ENCODE measurements at places on chromosomes 2 and 18. TPM values are rescaled to one million over a fixed set of nuclear protein-coding genes. Genes with fewer than 3 reads are reported as not detected.

Gene CFAP65
- polyA plus RNA-seq, result 0.05 TPM

Gene EFR3B
- 4.8 TPM for polyA plus RNA-seq

Gene GAL3ST2
- polyA plus RNA-seq, result not detected

Gene IL1B
- polyA plus RNA-seq, result 6.1 TPM

Gene TSGA10
- polyA plus RNA-seq, result 2.1 TPM

Gene GPR45
- polyA plus RNA-seq, result not detected

Gene ASIC4
- 0.30 TPM for polyA plus RNA-seq

Gene STARD6
- polyA plus RNA-seq, result not detected

Gene ADCY3
- 25.7 TPM for polyA plus RNA-seq

GRCh38 chr2:119679526-119679837 is 481 bp downstream of the TMEM177 start:
- DNase-seq, result no peak
- peaks cover 22% of the 10 kb centered on the region for H3K36me3 ChIP-seq
- H3K4me3 ChIP-seq, result peak overlapping the region; percentile 96

GRCh38 chr2:80858965-80859364 is 554.4 kb upstream of the LRRTM1 start:
- no peaks in the 10 kb centered on the region for H3K27me3 ChIP-seq
- no peak overlapping the region for H3K4me3 ChIP-seq
- no peaks in the 10 kb centered on the region for H3K4me1 ChIP-seq
- H3K27ac ChIP-seq, result no peak overlapping the region
- no peak for DNase-seq
- no peaks in the 10 kb centered on the region for H3K36me3 ChIP-seq

DNA sequence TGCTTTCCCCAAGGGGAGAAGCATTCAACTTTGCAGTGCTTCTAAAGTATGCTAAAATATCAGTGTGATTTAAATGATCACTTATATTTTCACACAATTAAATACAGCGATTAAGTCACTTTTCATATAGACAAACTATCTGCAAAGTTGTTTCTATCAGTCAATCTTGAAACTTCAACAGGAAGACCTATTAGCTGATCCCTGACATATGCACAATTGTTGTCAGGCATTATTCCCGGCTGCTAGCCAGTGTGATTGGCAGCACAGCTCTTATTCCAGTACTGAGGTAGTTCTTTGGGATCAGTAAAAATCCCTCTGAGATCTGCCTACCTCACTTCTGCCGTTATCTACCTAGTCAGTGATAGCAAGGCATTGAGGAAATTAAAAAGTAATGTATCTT is 629.5 kb downstream of the NR4A2 start:
- no peak for DNase-seq
- H3K27ac ChIP-seq, result no peak overlapping the region
- no peaks in the 10 kb centered on the region for H3K36me3 ChIP-seq
- no peaks in the 10 kb centered on the region for H3K4me1 ChIP-seq
- no peak overlapping the region for H3K4me3 ChIP-seq

GRCh38 chr18:43744960-43745745 is 467.9 kb upstream of the SYT4 start:
- H3K27ac ChIP-seq, result no peak overlapping the region
- H3K36me3 ChIP-seq, result no peaks in the 10 kb centered on the region
- no peak for DNase-seq
- H3K27me3 ChIP-seq, result no peaks in the 10 kb centered on the region

- H3K36me3 ChIP-seq, result peaks cover 47% of the 10 kb centered on the region
- no peak overlapping the region for H3K4me3 ChIP-seq
- peaks cover 2% of the 10 kb centered on the region for H3K4me1 ChIP-seq
- no peaks in the 10 kb centered on the region for H3K27me3 ChIP-seq
- peak; percentile 90 for DNase-seq
Observed at GRCh38 chr18:9535430-9535991, 60.2 kb downstream of the RALBP1 start.

GRCh38 chr2:177905640-177906039 is 166.9 kb downstream of the PDE11A start:
- DNase-seq, result no peak
- peaks cover 2% of the 10 kb centered on the region for H3K27me3 ChIP-seq
- no peak overlapping the region for H3K27ac ChIP-seq
- no peaks in the 10 kb centered on the region for H3K4me1 ChIP-seq

GRCh38 chr18:63109022-63109421 is 210.5 kb downstream of the BCL2 start:
- H3K4me1 ChIP-seq, result peaks cover 12% of the 10 kb centered on the region
- no peaks in the 10 kb centered on the region for H3K36me3 ChIP-seq
- H3K27me3 ChIP-seq, result no peaks in the 10 kb centered on the region
- no peak overlapping the region for H3K27ac ChIP-seq

DNA sequence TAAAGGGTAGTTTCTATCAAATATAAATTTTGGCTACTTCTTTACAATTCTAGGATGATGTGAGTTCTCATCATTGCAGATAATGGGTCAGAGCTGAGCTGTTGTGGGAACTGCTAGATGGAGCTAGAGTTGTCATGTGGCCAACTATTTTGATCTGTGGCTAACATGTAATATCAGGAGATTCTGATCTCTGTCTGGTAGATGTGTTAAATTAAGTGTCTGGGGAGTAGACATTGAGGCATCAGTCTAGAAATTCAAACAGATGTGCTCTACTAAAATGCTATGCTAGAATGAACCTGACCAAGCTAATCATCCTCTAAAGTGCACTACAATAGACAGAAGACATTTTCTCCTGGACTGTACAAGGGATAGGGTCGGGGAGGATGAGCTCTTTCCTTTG is 30.3 kb upstream of the DARS1 start:
- H3K27me3 ChIP-seq, result no peaks in the 10 kb centered on the region
- no peak overlapping the region for H3K27ac ChIP-seq
- peaks cover 17% of the 10 kb centered on the region for H3K4me1 ChIP-seq
- H3K4me3 ChIP-seq, result no peak overlapping the region
- H3K36me3 ChIP-seq, result no peaks in the 10 kb centered on the region
- no peak for DNase-seq

DNA sequence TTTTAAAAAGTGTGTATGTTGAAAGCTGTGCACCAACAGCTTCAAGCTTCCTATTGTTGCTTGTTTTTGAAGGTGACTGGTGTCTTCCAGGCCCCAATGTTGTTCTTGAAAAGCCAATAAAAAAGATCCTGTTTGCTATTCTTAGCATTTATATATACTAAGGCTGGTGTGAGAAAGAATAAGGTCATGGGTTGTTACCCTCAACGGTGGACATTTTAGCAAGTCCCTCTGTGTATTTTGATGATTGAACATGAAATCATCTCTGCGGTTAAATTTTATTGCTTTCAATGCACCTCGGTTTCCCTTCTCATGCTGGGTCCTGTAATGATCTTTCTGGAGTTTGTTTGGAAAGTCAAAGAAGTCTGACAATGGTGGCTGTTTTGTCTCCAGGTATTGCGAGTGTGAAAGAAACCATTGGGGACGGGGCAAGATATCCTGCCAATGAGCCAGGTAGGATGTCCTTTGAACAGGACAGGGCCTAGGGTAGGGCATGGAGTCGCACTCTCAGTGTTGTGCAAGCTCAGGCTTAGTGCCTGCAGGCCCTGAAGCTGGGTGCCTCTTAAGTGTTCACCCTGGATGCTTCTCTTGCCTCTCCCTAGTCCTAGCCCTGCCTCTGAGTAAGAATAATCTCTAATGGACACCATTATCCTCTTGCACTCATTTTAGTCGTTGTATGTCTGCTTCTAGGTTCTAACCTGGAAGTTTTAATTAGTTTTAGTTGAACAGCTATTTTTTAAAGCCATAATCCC is 16.0 kb upstream of the KLF7 start:
- H3K27me3 ChIP-seq, result no peaks in the 10 kb centered on the region
- DNase-seq, result no peak
- no peak overlapping the region for H3K27ac ChIP-seq

- H3K4me3 ChIP-seq, result no peak overlapping the region
- no peaks in the 10 kb centered on the region for H3K36me3 ChIP-seq
- H3K27me3 ChIP-seq, result no peaks in the 10 kb centered on the region
- H3K27ac ChIP-seq, result no peak overlapping the region
- peak; percentile 66 for DNase-seq
- peaks cover 4% of the 10 kb centered on the region for H3K4me1 ChIP-seq
Observed at GRCh38 chr2:183349091-183349490, 224.8 kb downstream of the NUP35 start.

GRCh38 chr2:217325251-217325650 is 465.4 kb upstream of the TNP1 start:
- no peak overlapping the region for H3K27ac ChIP-seq
- no peaks in the 10 kb centered on the region for H3K36me3 ChIP-seq
- H3K4me3 ChIP-seq, result no peak overlapping the region
- H3K27me3 ChIP-seq, result no peaks in the 10 kb centered on the region
- DNase-seq, result no peak

DNA sequence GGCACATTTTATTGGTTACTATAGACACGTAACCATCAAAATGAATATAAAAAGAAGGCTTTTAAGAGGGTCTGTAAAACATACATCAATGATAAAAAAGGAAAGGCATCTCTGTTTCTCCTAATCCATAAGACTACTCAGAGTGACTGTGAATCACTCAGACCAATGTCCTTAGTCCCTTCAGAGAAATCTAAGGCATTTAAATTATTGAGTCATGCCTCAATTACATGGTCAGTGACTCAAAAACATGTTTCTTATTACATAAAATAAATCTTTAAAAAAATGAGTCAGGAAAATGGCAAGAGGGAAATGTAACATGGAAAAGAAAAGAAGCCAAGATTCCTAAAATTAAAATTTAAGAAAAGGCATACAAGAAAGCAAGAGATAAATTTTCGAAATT is 146.6 kb downstream of the ERBB4 start:
- DNase-seq, result no peak
- H3K27me3 ChIP-seq, result no peaks in the 10 kb centered on the region
- no peak overlapping the region for H3K4me3 ChIP-seq

DNA sequence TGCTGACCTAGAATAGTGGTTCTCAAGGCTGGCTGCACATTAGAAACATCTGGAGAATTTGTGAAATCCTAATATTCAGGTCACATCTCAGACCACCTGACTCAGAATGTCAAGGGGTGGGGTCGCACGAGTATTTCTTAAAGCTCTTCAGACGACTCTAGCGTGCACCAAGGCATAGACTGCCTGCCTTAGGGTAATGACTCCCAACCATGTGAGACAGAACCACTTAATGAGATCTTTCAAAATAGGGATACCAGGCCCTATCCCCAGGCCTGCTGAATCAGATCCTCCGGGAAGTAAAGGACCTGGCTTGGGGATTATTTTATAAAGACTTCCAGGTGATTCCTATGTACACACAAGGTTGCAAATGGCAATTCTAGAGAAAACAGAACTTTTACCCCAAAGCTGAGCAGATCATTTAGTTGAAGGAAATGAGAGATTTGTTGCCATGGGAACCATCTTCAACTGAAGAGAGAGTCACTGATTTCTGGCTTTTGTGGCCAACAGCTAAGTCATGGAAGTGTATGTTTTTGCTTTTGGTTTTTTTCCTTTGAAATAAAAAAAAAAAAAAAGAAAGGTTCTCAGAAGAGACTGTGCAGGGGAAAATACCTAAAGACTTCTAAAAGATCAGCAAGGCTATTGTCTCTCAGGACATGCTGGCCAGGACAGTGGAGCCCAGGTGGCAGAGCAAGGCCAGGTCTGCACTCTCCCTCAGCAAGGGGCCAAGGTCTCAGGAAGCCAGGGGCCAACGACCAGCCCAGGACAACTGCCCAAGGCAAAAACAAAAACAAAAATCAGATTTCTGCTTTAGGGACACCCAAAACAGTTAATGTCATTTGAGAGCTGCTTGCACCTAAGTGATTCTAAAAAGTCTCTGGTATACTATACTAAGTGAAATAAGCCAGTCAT is 15.3 kb upstream of the LOXHD1 start:
- H3K27me3 ChIP-seq, result peaks cover 7% of the 10 kb centered on the region
- H3K4me3 ChIP-seq, result no peak overlapping the region
- peak; percentile 41 for DNase-seq
- H3K36me3 ChIP-seq, result no peaks in the 10 kb centered on the region

GRCh38 chr18:62324181-62324828 is 805 bp upstream of the TNFRSF11A start:
- H3K27ac ChIP-seq, result no peak overlapping the region
- no peak overlapping the region for H3K4me3 ChIP-seq
- H3K4me1 ChIP-seq, result peaks cover 14% of the 10 kb centered on the region
- H3K36me3 ChIP-seq, result no peaks in the 10 kb centered on the region

- H3K36me3 ChIP-seq, result no peaks in the 10 kb centered on the region
- peak overlapping the region; percentile 24 for H3K27ac ChIP-seq
- peaks cover 23% of the 10 kb centered on the region for H3K4me1 ChIP-seq
- no peak overlapping the region for H3K4me3 ChIP-seq
- DNase-seq, result peak; percentile 48
Observed at GRCh38 chr2:41870265-41870585, 177.6 kb upstream of the PKDCC start.

DNA sequence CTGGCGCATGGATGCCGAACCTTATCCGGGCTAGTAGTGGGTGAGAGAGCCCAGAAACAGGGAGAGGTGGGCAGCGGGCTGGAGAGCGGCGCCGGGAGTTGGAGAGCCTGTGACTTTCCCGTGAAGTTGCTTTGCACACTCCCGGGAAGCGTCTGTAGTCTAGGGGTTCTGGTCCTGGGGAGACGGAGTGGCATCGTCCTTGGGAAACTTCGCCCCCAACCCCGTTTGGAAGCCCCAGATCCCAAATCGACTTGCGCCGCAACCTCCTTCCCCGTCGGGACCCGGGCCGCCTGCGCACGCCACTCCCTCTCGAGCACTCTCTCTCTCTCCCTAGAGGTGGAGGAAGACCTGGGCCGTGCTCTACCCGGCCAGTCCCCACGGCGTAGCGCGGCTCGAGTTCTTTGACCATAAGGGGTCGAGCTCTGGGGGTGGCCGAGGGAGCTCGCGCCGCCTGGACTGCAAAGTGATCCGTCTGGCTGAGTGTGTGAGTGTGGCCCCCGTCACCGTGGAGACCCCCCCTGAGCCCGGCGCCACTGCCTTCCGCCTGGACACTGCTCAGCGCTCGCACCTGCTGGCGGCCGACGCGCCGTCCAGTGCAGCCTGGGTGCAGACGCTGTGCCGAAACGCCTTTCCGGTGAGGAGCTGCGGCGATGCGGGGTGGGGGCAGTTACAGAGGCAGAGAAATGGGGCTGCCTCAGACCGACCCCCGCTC is 456 bp downstream of the DOK1 start:
- H3K4me1 ChIP-seq, result peaks cover 26% of the 10 kb centered on the region
- peak overlapping the region; percentile 71 for H3K4me3 ChIP-seq
- peaks cover 4% of the 10 kb centered on the region for H3K27me3 ChIP-seq
- DNase-seq, result peak; percentile 53

Measured in muscle of leg (tissue), 16 donors.